NCI-H1105 treated with DMSO at 0.1 percent for 48 hours (cell line): ENCODE measurements at places on chromosomes 2 and 18.

GRCh38 chr2:38187541-38188011 is 111.6 kb upstream of the CYP1B1 start:
- no peak for DNase-seq

- no peak for DNase-seq
Observed at GRCh38 chr2:149826471-149827125, 239.0 kb upstream of the MMADHC start.

- DNase-seq, result peak; percentile 93
Observed at GRCh38 chr2:8252997-8253694, 428.7 kb upstream of the ID2 start.

DNA sequence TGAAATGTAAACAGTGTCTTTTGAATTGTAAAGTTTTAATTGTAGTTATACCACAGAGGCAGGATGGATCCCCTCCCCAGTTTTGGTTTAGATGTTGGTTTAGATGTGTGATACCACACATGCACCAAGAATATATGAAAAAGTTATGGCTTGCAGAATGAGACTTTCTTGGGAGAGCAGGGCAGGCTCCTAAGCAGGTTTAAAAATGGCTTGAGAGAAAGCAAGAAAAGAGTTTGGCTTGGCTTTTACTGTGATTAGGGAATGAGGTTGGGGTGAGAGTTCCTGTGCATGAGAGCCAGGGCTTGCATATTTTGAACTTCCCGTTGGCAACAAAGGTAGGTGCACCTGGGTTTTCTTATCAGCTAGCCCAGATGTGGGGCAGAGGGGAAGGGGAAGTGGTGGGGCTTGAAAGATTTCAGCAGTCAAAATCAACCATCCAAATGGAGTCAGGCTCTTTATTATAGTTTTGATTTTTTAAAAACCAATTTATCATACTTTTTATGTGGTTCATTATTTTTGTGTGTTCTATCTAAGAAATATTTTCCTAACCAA is 246.9 kb downstream of the MTX2 start:
- DNase-seq, result no peak

DNA sequence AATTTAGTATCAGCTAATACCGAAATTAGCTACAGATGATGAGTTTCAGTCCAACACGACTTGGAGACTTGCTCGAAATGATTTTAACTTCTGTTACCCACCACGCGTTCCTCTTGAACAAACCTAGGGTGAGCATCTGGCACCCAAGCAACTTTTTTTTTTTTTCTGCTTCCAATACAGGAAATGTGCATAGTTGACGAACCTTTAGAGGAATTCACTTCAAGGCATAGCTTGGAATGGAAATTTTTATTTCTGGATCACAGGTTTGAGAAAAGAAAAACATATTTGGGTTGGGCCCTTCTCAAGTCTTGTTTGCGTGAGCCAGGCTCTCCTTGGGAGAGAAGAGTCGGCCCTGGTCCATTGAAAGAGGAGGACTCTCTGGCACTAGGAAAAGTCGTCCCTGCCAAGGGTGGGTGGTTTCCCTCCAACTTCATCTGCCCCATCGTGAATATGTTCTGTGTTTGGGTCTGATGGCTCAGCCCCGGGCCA is 37.4 kb upstream of the RPL31 start:
- DNase-seq, result no peak

GRCh38 chr2:104047516-104047915 is 806.4 kb upstream of the POU3F3 start:
- DNase-seq, result no peak

DNA sequence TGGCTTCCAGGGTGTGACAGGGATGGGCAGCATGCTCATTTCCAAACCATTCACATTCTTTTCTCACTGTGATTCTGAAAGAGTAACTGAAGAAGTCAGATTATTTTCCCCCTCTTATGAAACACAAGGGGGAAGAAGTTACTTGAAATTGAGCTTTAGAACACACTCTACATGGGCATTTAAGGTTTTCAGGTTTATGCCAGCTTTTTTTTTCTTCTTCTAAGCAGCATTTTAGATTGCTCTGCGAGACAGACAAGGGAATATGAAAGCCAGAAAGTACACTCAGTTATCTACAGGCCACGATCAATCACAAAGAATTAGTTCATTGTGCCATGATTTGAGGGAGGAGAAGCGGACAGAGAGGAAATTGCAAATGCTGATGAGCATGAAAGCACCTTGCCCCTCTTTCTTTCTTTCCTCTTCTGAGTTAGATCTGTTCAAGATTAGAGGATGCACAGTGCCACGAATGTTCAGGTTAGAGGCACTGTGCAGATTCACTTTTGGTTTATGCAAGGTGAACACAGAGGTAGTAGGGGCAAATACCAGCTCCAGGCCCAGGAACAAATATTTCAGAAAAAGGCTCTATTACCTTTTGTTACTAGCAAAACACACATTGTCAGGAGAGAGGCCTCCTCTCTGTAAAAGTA is 49.2 kb downstream of the CXCR4 start:
- DNase-seq, result no peak

DNA sequence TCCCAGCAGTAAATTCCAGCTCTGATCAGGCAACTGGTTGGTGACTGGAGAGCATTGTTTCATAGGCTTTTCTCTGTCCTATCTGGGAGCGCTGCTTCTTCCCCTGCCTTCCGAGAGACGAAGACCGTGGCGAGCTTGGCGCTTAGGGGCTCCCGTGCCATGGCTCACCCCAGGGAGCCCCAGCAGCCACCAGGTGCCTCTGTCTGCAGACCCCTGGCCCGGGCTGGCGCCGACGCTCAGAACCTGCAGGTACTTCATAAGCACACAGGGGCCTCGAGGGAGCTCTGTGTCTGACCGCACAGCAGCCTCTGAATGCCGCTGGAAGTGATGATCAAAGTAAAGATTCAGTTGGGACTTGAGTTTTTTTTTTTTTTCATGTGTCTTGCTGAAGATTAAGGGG is 19.1 kb upstream of the RBM44 start:
- DNase-seq, result no peak

- no peak for DNase-seq
Observed at GRCh38 chr18:25310045-25310444, 41.9 kb downstream of the ZNF521 start.

DNA sequence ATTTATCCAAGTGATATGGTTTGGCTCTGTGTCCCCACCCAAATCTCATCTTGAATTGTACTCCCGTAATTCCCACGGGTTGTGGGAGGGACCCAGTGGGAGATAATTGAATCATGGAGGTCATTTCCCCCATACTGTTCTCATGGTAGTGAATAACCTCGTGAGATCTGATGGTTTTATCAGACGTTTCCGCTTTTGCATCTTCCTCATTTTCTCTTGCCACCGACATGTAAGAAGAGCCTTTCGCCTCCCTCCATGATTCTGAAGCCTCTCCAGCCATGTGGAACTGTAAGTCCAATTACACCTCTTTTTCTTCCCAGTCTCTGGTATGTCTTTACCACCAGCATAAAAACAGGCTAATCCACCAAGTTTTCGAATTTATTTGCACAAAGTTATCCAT is 20.3 kb upstream of the CHST10 start:
- DNase-seq, result no peak

- no peak for DNase-seq
Observed at GRCh38 chr2:39733070-39733674, 45.9 kb downstream of the THUMPD2 start.

DNA sequence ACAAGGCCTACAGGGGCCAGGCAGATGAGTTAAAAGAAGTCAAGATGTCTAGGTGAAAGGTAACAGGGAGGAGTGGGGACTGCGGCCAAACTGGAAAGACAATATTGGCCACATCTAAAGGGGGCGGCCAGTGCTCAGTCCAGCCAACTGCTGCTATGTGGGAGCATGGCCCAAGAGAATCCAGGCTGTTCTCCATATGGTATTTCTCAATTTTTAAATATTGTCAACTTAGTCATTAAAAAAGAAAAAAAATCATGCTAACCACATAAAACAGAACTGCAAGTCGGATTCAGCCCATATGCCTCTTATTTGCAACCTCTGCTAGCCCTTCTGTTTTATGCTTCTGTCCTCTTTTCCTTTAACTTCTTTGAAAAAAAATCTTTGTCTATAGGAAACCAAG is 14.8 kb downstream of the TRABD2A start:
- no peak for DNase-seq

DNA sequence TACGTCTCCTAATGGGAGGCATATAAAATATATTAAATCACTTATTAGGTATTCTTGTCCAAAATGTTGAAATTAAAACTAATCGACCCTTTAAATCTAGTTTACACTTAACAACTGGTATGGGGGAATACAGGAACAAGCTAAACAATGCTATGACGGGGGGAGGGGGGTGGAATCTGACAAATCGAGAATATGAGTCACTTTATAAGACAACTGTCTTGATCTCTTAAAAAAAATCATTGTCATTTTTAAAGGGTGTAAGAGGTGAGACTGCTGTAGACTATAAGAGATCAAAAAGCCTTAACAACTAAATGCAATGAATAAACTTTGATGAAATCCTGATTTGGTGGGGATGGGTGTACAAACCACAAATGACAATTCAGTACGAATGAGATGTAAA is 6.0 kb downstream of the MAP3K2 start:
- DNase-seq, result no peak

DNA sequence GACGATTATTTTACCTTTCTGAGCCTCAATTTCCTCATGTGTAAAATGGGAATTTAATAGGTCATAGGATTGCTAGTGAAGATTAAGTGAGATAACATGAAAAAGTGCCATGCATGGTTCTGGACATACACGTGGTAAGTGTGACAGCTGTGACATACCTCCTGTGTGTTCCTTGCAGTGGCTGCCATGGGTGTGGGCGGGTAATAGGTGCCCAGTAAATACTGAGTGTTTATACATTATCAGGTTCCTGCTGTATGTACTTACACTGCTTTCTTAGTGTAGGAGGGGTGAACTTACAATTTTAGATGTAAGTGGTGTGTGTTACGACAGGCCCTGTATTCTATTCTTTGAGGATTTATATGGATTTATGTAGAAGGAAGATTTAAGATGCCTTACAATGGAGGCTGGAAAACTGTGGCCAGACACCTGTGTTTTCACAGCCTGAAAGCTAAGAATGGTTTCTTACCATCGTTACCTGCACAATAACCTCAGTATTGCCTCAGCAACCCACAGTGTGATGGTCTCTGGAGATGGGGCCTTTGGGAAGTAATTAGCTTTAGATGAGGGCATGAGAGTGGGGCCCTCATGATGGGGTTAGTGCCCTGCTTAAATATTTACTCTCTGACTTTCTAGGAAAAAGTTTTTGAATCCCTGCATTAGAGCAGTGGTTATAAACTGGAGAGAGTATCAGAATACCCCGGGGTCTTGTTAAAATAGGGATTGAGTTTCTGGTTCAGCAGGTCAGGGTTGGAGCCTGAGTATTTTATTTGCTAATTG is 78.1 kb downstream of the ASAP2 start:
- no peak for DNase-seq

DNA sequence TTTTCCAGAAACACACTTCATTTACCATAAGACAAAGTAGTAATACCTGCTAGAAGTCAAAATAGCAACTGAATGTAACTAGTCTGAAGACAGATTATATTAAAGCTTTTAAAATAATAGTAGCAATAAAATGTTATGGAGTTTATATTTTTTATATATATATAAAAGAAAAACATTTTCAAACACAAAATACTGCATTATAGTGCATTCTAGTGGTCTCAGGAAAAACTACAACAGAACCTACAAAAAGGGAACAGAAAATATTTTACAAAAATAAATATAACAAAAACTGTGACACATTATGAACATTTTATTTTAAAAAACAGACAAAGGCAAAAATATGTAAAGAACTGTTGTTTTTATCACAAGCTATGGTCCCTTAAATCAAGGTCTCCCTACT is 48.0 kb downstream of the STRN start:
- no peak for DNase-seq

DNA sequence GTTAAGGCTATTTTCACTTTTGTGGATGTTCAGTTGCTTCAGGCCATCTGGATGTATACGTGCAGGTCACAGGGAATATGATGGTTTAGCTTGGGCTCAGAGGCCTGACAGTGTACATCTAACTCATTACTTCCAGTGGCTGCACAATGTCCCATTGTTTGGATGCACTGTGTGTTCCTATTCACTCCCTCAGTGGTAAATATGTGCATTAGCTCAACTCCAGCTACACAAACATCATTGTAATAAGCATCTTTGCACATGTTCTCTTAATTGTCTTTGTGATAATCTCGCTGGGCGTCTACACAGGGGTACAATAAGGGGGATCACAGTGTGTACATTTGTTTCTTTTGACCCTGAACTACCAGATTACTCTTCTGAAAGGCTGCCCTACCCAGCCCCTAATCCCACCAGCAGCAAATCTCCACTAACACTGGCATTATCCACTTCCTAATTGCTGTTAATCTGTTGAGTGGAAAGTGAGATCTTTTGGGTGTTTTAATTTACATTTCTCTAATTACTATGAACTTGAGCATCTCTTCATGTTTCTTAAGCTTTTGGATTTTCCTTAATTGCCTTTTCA is 56.1 kb upstream of the POLE4 start:
- no peak for DNase-seq

DNA sequence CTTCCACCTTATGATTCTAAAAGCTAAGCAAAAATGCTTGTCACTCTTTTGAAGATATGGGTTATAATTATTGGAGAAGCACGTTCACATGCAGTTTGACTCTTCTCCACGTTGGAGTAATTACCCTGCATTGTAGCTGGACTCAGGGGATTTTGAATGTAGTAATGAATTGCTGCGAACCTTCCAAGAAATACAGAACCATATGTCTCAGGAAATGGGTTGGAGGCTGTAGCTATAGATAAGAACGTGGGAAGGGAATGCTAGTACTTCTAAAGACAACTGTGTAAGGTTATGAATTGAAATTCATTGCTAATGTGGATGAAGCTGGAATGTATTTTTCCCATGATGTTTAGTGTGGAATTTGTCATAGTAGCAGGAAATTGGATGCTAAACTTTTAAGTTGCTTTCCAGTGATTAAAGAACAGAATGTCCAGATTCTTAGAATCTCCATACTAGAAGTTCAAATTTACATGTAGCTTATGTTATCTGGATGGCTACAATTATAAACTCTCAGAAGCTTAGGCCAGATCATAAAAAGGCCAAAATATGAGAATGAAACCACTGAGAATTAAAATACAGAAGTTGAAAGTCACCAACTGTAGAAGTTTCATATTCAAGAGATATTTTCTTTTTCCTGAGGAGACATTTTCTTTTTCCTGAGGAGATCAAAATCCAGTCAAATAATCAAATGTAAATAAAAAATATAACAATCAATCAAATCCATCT is 27.3 kb upstream of the SPOPL start:
- no peak for DNase-seq

DNA sequence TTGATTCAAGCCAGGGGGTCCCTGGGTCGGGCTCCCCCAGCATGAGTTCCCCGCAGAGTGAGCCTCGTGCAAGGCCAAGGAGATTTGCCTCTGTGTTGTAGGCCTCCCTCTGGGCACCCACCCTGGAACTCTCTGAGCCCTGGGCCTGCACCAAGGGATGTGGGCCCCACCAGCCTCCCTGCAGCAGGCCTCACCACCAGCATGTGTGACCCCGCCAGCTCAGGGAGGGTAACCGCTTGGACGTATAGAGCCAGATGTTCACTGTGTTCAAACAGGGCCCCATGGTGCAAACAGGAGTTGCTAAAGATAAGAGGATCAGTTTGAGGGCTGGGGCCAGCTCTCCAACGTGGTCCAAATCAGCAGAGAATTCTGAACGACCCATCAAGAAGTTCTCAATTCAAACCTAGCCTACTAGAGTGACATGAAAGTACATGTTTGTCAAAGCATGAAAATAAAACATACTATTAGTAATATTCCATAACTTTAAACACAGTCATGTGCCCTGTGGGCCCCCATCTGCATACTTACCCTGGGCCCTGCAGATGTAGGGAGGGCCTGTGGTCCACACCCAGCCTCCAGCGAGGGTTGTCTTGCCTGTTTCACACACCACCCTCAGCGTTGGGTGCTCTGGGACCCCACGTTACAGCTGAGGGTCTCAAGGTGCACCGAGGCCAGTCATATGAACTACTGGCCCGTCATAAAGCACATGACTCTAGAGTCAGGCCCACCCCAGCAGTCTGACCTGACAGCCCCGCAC is 5.5 kb upstream of the TUBB6 start:
- DNase-seq, result no peak
